ENCODE measurements at places on chromosomes 3 and 15. TPM values are rescaled to one million over a fixed set of nuclear protein-coding genes. Genes with fewer than 3 reads are reported as not detected.

The OR4F6 gene
- not detected for total RNA-seq

The PSMD6 gene
- total RNA-seq = 76.7 TPM

The PIERCE2 gene
- 38.2 TPM for total RNA-seq

The CHST2 gene
- total RNA-seq = 0.49 TPM

The JMJD7 gene
- 3.1 TPM for total RNA-seq

The POTEB3 gene
- not detected for total RNA-seq

The IL17RB gene
- total RNA-seq = 0.25 TPM

The MME gene
- total RNA-seq = not detected

The PPP1R2 gene
- total RNA-seq = 26.9 TPM

The CHAC1 gene
- 61.1 TPM for total RNA-seq

The GOLGA8N gene
- total RNA-seq = 4.0 TPM

The SLC2A2 gene
- not detected for total RNA-seq

The LMAN1L gene
- total RNA-seq = not detected

The HIGD2B gene
- total RNA-seq = not detected

The GRAMD1C gene
- total RNA-seq = 0.22 TPM

The SNX22 gene
- total RNA-seq = 0.09 TPM

The TP63 gene
- not detected for total RNA-seq

The PRR20G gene
- not detected for total RNA-seq

The MESP1 gene
- total RNA-seq = 3.1 TPM

The PPM1M gene
- 11.1 TPM for total RNA-seq

The RAB6B gene
- total RNA-seq = 0.30 TPM

The SPTSSB gene
- total RNA-seq = not detected

Data from NCI-H460 (cell line).